Fibroblast of villous mesenchyme (primary cell): ENCODE measurements at places on chromosomes 2 and 18. TPM values are rescaled to one million over a fixed set of nuclear protein-coding genes. Genes with fewer than 3 reads are reported as not detected.

The FBXO48 gene
- 0.32 and 0.86 TPM in 2 replicates for total RNA-seq

The EIF2B4 gene
- total RNA-seq = 28.9 and 29.3 TPM in 2 replicates

The ANKRD36C gene
- 39.0 and 46.2 TPM in 2 replicates for total RNA-seq

The CIB4 gene
- total RNA-seq = not detected in 2 replicates

The ADD2 gene
- total RNA-seq = not detected in 2 replicates

The MC4R gene
- total RNA-seq = not detected in 2 replicates

The KATNAL2 gene
- total RNA-seq = 1.3 and 2.9 TPM in 2 replicates

The CAPN14 gene
- total RNA-seq = under 0.01 TPM in 2 replicates
